ACHN (cell line): ENCODE measurements at places on chromosomes 4 and X.

DNA sequence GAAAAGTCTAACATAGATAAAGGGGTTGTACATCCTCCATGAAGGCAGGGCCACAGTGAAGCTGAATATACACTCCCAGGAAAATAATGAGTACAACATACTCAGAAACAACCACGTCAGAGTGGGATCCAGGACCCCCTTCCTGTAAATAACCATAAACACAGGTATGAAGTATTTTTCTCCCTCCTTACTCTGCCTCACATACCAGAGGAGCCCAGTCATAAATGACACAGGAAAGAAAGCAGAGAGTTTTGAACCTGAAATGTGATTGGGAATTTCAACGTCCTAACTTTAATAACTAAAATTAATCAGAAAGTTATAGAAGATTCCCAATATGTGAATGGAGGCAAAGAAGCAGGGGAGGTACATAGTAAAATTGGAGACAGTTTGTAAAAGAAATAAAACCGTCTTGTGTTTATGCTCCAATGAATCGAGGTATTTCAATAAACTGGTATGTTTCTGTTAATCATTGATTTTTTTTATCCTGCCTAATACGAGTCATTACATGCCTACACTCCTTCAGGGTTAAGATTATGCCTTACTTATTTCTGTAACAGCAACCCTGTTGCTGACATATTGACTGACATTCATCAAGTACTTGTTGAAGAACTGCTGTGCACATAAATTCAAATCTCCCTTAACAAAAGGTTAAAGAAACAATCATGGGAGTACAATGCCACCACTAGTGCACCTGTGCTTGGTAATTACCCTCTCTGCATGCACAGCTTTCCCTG, 431.3 kb downstream of the KCNIP4 start:
- peak; percentile 44 for DNase-seq

GRCh38 chr4:17583941-17584340, 6.9 kb downstream of the LAP3 start:
- no peak for DNase-seq

DNA sequence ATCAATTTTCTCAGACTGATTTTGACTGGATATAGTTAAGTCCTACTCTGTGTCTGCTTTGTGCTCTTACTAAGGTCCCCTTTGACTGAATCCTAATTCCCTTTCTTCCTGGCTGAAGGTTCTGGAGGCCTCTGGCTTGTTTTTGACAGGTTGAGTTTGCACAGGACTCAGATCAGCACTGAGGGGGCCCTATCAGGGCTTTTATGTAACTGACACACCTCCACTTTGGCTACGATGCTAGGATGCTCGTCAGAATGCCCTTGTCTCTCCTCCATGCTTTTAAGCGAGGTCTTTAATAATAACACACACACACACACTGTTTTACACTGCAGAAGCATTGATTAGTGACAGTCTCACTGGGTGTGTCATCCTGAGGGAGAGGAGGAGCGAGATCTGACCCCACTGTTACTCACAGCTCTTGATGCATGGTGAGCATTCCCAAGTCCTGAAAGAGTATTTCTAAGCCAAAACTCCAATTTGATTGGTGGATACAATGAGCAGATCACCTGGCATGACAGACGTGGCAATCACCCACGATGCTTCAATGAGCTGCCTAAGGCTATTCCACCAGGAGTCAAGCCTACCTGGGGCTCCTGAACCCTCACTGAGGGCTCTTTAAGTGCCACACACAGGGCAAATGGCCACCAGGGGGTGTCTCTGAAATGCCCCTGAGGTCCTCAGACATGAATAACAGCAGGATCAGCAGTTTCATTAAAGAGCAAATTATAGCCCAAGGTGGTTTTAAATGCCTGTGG, 130.4 kb upstream of the CPEB2 start:
- DNase-seq: peak; percentile 27

DNA sequence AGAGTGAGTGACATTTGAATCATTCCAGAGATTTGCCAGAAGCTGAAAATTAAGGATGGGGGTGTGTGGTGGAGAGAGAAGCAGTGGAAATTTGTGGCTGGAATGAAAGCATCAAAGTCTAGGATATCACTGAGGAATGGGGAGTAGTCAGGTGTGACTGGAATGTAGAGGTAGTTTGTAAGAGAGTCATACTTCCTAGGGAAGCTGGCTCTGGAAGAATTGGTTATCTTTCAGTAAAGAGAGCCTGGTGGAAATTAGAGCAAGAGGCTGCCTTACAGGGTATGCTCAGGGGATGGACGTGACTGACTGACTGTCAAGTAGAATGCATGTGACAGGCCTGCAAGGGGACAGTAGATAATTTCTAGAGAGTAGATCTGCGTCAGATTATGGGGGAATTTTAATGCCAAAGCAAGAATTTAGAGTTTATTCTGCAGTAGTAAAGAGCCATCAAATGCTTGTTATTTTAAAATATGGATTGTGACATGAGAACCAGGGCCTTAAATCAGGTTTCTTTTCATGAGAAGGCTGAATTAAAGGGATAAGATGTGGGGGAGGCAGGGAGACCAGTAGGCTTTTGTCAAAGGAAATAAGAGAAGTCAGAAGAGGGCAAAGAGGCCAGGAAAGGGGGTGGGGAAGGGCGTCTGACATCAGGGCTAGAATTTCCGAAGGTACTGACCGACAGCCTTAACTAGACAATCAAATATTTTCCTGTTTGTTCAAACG, 109.9 kb downstream of the AFF1 start:
- DNase-seq: peak; percentile 22

DNA sequence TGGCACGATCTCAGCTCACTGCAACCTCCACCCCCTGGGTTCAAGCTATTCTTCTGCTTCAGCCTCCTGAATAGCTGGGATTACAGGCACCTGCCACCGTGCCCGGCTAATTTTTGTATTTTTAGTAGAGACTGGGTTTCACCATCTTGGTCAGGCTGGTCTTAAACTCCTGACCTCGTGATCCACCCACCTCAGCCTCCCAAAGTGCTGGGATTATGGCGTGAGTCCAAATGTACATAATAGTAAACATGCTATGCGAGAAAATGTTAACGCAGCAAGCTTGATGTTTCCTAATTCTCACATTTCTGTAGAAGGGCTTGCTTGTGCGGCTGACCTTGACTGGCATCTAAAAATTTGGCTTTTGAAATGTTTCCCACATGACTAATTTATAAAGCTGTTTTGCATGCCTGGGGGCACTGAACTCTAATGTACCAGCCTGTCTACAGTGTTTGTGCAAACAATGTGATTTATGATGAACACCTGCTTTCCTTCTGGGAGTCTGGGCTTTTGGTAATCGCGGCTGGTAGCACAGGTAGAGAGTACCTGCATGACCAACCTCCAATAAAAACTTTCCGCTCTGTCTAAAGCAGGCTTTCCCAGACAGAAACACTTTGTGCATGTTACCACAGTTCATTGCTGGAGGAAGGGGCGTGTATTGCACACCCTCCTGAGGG, 216.8 kb downstream of the IL15 start:
- DNase-seq: no peak

DNA sequence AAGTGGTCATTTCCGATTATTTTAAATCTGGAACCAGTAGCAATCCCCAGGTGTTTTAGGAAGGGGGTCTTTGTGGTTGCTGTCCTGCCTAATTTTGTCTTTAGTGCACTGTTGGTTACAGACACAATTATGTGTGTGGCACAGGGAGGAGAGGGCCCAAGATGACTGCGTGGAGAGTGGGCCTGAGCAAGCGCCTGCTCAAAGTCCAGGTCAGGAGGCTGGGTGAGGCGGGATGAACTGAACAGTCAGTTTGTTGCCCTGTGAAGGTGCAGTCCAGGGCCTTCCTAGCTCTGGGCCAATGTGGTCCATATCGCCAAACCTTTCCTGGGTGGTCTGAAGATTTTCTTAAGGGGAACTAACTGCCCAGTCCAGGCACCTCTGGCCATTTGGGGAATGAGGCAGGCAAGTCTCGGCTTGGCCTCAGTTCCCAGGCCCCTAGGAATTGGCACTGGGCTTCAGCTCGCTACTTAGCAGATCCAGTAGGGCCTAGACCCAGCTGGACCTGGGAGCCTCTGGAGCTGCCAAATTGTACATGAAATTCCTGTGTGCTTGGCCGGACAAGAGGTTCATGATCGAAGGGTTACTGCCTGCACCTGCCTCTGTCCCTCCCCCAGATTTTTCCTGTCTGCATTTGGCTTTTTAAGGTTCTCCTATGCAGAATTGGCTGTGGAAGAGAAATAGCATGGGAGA, 47.6 kb downstream of the ANAPC4 start:
- DNase-seq: no peak

GRCh38 chr4:87360338-87360935, 30.6 kb downstream of the HSD17B11 start:
- no peak for DNase-seq

DNA sequence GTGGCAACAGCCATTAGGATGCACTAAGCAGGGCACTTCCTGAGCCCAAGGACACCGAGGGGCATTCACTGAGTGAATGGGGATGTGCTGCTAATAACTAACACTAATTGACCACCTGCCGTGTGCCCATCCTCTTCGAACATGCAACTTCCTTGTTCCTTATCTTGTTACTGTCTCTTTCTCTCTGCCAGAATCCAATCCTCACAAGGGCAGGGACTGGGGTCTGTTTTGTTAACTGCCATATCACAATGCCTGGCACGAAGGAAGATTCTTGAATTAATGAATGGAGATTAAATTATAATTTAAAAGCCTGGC, 1.3 kb downstream of the ERAS start:
- DNase-seq: no peak

DNA sequence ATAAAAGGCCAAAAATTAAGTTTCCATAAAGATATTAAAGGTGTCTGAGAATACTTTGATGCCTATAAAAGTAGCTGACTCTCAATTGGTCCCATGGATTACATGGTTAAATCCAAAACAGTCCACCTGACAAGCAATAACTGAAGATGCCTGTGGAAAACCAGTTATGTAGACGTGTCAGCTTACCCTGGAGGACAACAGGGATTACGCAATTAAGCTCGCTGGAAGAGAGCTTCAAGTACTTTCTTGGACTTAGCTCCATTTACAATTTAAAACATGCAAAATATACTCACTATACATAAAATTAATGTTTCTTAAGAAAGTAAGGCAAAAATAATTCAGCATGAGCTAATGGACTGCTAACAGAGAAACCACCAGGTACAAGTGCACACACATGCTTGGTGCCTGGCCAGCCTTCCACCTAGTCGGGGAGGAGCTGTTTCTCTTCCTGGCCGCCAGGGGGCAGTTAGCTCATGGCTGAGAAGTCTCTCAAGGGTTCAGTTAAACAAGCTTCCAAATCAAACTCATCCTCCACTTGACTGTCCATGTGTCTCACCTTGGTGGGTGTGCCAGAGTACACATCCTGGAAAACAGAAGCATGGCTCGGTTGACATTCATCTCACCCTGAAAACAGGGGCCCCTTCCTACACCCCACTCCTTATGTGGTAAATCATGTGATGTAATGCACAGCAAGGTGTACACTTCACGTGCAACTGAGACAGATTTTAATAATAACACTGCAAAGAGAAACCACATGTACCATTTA, 9.2 kb upstream of the FAM53A start:
- DNase-seq: peak; percentile 71

DNA sequence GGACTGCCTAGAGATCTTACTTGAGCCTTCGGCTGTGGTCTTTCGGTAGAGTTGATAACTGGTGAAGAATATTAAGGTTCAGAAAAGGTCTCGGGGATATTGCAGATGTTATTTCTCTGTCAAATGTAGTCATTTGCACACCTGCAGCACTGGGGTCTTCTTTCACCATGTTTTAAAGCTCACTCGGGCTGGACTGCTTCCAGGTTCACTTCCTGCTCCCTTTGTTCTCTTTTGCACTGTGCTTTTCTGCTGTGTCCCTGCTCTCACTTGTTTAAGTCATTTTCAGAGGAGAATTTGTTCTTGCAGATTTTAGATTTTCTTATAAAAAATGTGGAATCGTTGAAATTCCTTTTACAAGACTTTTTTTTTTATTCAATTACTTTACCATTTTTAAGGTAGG, 68.5 kb downstream of the BMPR1B start:
- DNase-seq: no peak

DNA sequence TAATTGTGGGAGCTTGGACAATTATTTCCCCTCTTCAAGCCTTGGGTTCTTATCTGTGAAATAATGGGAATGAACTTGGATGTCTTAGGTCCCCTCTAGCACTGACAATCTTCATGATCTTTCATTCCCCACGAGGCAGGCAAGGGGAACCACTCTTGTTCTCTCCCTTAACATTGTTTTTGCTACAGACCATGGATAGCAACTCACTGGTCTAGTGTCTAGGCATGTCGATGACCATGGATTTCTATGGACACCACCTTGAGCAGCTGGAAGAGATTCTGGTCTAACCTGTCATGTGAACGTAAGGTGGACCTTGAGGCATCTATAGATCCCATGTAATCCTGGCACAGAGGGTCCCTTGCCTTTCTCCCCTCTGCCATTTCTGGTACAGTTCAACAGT, 104.1 kb upstream of the DHX15 start:
- DNase-seq: no peak

GRCh38 chr4:122742933-122743829, 10.7 kb downstream of the BBS12 start:
- no peak for DNase-seq

DNA sequence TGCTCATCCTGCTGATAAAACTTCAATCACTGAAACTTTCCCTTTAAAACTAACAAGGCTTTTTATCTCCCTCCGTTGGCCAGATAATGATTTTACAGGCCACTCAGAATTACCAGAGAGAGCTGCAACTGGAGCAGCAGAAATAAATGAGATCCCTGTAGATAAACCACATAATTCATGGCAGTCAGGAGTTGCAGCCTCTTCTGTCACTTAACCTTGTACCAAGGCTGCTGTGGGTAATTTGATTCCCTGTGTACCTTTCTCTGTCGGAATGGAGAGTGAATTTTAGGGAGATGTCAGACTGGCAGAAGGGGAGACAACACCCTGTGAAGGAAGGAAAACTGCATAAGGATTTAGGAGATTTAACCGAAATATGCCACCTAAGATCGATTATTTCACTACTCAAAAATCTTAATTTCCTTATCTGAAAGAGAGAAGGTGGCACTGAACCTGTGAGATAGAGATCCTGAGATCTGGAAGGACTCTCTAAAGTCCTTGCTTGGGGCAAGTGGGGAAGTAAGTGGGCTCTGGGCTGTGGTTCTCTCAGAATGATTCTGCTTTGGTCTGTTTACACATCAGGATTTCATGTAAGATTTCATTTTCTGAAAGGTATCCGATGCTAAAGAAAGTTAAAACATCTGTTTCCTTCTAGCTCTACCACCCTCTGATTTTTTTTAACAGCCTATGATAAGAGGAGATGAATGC, 14.3 kb upstream of the TSPAN5 start:
- DNase-seq: no peak
